ENCODE measurements at places on chromosomes 7 and 10. TPM values are rescaled to one million over a fixed set of nuclear protein-coding genes. Genes with fewer than 3 reads are reported as not detected.

Gene CALHM2
- total RNA-seq = 5.9 TPM

Gene SPAM1
- total RNA-seq = not detected

Gene TFAM
- 113 TPM for total RNA-seq

Gene SPDYE1
- total RNA-seq = not detected

Gene RARRES2
- not detected for total RNA-seq

Gene JCAD
- 62.0 TPM for total RNA-seq

Gene ABCC2
- 1.3 TPM for total RNA-seq

Gene ACSL5
- 1.0 TPM for total RNA-seq

Gene STMP1
- 32.1 TPM for total RNA-seq

Gene PDK4
- total RNA-seq = not detected

Gene SORBS1
- total RNA-seq = 0.56 TPM

Gene ZNF786
- total RNA-seq = 9.8 TPM

Gene ITGA8
- total RNA-seq = 0.07 TPM

Gene IGF2BP3
- total RNA-seq = 75.3 TPM

Measured in A673 (cell line).